Activated T-helper 1 cell treated with anti-CD3 and anti-CD28 coated beads, Interleukin-2, amount 50 U/mL, for 16 hours (primary cell): ENCODE measurements at places on chromosomes 3 and 15.

GRCh38 chr3:99012051-99012450 is 110.6 kb upstream of the DCBLD2 start:
- no peak for DNase-seq

DNA sequence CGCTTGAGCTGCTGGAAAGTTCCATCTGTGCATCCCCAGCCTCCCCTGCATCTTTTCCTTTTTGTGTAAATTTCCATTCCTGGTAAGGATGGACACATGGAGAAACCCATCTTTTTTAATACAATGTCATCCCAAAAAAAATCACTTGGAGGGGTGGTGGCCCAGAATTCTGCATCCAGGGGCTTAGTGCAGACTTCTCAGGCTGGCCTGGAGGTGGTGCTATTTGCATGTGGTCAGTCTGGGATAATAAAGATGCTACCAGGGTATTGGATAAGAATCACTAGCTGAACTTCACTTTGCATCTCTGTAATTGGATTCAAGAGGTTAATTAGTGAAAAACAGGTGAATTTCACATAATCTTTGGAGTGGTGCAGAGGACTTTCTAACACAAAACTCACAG is 1.8 kb upstream of the ZSCAN2 start:
- DNase-seq = no peak

- DNase-seq = no peak
These were observed 148.3 kb downstream of the ROBO2 start for GRCh38 chr3:77188210-77188609.

- DNase-seq = no peak
These were observed 113.7 kb downstream of the GREM1 start for GRCh38 chr15:32831485-32831884.

DNA sequence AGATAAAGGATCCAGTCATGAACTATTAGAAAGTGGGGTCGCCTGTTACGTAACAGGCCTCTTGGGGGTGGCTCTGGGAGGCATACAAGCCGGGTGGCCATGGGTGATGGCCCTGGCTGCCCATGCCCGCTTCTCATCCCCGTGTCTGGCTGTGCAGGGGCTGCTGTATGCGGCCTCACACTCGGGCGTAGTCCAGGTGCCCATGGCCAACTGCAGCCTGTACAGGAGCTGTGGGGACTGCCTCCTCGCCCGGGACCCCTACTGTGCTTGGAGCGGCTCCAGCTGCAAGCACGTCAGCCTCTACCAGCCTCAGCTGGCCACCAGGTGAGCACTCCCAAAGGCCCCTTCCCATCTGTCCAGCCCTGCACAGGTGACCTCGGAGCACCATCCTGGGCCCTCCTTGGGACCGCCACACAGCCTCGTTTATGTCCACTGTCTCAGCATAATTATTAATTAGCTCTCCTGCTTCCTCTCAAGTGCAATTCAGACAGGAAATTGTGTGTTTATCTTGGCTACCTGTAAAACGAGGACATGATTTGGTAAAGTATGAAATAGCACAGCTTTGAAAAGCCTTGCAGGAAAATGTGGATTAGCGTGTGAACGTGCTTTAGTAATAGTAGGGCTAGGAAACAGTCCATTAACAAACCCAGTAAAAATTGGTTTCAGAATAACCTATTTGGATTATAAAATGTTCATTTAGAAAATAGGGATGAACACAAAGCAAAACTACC is 8.1 kb downstream of the CIB1 start:
- no peak for DNase-seq

DNA sequence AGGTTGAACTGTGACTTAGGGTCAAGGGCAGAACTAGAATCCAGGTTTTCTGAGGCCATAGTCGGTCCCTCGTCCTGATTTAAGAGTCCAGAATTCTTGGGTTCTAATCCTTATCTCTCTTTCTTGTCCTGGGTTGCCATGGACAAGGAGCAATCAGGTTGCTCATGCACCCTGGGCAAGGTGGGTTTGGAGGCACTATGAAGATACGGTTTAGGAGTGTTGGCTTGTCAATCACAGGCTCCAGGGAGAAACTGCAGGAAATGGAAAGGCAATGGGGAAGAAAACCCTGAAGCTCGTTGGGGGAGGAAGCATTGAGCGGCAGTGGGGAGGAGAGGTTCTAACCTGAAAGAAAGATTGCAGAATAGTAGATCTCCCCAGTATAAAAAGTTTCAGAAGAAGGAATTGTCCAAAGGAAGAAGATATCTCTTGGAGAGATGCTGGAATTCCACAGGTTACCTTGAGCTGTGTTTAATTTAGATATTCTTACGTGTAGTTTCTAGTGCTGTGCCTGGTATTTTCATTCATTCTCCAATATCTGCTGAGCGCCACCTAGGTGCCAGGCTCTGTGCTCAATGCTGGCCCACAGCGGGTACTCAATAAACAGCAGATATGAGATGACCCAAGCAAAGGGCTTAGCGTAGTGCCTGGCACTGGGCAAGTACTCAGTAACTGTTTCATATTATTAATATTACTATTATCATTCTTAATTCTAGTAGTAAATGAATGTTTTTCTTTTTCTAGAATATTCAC is 2.0 kb downstream of the ACAN start:
- DNase-seq = no peak

DNA sequence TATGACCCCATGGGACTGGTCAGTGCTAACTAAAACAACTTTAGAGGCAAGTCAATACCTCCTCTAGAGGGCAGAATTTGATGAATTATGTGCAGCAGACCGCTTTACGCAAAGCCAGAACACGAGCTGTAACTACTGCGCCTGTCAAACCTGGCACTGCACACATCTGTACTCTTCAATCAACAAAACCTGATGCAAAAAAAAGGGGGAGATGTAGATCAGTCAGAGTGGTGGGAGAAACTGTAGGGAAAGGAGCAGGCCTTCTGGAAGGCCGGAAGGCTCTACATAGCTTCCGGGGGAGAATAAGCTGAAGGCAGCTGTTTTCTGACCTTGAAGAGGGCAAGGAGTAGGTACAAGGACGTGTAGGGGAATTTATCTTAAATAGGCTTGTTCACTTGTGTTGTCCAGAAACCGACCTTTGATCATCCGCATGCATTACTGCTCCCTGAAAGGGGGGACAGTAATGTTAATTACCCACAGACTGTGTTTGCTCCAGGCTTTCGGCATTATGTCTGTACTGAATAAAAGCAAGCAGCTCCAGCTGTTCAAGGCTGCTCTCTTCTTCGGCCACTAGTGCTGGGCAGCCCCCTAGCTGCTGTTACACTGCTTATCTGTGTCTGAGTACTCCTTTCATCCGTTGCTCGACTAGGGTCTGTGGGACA is 41.0 kb downstream of the GPR160 start:
- DNase-seq = no peak

- DNase-seq = no peak
These were observed 21.2 kb downstream of the GPR156 start for GRCh38 chr3:120263792-120264191.

GRCh38 chr3:123333401-123333800 is 115.5 kb downstream of the ADCY5 start:
- no peak for DNase-seq

- no peak for DNase-seq
These were observed 148.0 kb upstream of the LRTM1 start for GRCh38 chr3:55075846-55076245.
